Mucosa of descending colon (tissue), 3 donors: ENCODE measurements at places on chromosomes 2 and 18.

GRCh38 chr2:25514043-25514637, 159.2 kb downstream of the DTNB start:
- no peak for DNase-seq

GRCh38 chr2:8662239-8662879, 19.5 kb upstream of the ID2 start:
- DNase-seq, result no peak

DNA sequence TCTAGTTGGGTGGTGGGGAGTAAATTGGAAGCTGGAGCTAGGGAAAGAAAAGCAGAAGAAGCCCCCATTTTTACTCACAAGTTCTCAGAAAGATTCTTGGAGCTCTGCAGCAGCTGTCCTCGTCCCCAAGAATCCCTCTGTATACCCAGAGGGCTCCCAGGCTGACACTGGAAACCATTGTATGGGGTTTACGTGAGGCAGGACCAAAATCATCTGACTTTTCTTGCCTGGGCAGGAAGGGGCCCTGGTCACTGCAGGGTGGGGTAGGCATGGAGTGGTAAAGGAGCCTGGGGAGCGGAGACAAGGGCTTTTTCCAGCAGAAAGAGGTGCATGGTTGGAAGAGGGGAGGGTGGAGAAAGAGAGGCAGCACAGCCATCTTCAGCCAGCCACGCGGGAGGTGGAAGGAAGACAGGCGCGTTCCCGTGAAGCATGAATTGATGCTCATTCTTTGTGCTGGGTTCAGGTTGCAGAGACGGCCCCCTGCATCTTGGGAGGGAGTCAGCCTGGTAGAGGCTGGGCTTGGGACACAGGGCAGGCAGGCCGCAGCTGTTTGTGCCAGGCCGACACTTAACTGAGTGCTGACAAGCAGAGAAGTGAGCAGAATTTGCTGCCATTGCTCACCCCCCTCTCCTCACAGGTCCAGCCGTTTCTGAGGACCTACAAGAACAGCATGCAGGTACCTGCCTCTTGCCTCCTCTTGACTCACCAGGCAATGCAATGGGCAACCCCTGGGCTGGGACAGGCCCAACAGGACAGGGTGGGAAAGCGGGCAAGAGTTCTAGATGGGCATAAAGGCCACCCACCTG, 94.8 kb downstream of the PLB1 start:
- DNase-seq, result no peak

DNA sequence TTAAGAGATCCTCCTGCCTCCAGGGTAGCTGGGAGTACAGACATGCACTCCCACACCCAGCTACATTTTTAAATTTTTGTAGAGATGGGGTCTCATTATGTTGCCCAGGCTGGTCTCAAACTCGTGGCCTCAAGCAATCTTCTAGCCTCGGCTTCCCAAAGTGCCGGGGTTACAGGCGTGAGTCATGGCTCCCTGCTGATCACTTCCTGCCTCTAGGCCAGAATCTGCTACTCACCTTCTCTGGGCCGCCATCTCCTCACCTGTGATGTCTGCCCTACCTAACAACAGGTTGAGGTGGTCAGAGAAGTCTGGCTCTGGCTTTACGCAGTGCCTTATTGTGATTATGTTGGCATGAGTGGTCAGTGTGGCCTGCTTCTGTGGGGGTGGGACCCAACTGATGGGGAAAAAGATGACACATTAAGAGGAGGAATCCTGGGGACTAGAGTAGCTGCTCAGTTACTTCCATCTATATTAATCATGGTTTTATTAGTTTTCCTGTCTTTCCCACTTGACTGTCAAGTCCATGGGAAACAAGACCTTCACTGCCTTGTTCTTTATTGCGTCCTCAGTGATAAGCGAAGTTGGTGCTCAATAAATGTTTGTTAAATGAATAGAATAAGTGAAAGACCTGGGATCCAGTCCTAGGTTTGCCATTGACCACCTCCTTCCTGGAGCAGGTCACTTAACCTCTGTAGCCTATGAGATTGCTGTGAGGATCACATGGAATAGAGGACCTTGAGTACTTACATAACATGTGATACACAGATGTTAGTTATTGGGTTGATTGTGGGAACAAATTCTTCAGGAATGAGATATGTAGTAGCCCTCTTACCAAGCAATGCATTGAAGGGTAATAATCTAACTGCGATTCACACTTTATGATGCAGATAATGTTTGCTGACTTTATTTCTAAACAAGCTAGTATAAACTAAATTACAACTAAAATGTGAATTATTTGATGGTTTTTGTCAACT, 15.7 kb downstream of the KCTD1 start:
- DNase-seq, result no peak

DNA sequence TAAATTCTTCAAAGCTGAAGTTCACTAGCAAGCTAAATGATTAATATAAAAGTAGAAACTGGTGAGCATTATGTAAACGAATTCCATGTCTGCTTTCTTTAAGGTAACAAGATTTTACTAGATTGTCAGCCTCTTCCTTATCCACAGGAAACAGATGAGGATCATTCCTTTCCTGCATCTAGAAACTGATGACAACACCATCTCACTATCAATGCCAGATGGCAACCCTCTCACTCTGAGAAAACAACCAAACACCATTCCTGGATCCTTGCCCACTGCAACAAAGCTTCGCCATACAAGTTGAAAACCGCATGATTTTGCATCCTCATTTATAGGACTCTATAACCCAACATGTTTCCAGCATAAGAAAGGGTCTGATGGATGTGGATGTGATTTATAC, 122.9 kb downstream of the ZNF521 start:
- DNase-seq, result no peak
